Esophagus mucosa (tissue), 1 donor: ENCODE measurements at places on chromosomes 6 and 20.

DNA sequence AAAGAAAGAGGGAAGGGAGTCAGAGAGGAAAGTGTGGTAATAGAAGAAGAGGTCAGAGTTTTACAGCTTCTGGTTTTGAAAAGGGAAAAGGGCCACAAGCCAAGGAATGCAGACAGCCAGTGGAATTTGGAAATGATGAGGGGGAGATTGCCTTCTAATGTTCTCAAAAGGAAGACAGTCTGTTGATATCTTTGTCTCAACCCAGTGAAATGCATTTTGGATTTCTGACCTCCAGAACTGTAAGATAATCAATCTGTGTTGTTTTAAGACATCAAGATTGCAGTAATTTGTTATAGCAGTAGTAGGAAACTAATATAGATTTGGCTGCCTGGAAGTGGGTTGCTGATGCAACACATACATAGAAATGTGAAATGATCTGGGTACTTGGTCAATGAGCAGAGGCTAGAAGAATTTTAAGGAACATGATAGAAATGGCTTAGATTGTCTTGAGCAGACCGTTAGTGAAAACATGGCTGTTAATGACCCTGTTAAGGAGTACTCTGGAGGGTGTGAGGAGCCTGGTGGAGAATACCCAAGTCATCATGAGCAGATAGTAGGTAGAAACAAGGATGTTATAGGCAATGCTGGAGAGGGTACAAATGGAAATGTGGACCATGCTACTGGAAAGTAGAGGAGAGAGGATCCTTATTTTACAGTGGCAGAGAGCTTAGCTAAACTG, 255.8 kb upstream of the RAB32 start:
- ATAC-seq: no peak

DNA sequence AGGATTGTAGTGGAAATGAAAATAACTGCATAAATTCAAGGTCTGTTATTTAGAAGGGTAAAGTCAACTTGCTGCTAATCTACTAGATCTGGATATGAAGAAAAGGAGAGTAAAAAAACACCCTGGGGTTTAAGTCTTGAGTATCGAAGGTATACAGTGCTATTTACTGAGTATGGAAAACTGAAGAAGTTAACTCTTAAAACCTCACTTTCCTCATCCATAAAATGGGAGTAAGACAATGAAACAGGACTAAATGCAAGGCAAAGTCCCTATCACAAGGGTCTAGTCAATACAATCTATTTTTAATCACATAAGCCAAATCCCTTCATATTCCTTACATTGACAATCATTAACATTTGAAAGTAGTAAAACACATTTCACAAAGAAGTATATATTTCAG, 2.2 kb downstream of the FBXO5 start:
- ATAC-seq: no peak

GRCh38 chr6:118746145-118746824, 94.9 kb upstream of the CEP85L start:
- ATAC-seq: no peak

DNA sequence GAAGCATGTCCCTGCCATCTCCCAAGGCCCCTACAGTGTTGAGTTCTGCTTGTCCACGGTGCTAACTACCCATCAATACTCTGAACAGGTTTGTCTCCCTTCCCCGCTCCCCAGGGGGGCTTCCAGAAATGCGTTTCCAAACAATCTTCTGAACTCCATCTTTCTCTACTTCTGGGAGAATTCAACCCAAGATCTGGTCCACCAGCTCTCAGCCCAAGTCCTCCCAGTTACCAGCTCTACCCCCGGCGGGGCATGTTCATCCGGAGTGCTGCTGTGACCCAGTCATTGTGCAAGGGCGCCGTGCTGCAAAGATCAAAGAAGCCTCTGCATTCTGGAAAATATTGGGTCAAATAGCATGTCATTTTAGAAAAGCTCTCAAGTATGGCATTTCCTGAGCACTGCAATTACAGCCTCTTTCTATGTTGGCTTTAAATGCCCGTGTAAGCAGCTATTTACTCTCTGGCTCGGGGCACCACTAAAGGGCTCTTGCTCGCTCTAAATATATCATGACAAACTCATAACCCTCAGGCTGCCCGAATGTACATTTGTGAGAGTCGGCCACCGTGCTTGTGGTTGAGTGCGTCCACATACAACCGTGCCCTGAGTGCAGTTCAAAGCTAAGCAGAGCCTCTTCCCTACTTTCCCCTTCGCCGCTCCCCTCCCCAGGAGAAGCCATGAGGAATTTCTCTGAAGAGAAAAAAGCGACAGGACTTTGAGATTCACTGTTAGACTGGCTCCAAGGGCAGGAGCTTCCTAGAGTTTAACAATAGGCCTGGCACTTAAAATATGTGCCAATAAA, 71.6 kb downstream of the BANF2 start:
- no peak for ATAC-seq

GRCh38 chr6:66638518-66638917, 931.5 kb upstream of the EYS start:
- no peak for ATAC-seq

GRCh38 chr6:90610301-90610750, 23.5 kb upstream of the MAP3K7 start:
- ATAC-seq: no peak

- ATAC-seq: no peak
Observed at GRCh38 chr20:63700199-63701050, 4.0 kb downstream of the TNFRSF6B start.

DNA sequence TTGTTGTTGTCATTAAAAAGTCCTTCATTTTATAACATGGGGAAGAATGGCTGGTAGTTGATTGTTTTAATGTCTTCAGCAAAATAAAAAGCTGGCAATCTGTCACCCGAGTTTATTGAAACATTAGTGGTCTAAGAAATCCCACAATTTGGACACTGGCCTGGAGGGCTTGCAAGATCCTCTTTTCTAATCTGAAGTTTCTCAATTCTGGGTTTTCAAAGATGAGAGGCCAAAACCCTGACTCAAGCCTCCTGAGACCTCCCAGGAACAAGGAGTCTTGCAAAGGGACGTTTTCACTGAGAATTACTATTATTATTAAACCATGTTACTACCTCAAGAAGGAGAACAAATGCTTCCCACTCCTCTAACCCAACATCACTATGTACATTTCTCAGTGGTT, 19.5 kb downstream of the MAP1LC3A start:
- no peak for ATAC-seq

- no peak for ATAC-seq
Observed at GRCh38 chr6:99761711-99762110, 155.1 kb downstream of the PRDM13 start.

DNA sequence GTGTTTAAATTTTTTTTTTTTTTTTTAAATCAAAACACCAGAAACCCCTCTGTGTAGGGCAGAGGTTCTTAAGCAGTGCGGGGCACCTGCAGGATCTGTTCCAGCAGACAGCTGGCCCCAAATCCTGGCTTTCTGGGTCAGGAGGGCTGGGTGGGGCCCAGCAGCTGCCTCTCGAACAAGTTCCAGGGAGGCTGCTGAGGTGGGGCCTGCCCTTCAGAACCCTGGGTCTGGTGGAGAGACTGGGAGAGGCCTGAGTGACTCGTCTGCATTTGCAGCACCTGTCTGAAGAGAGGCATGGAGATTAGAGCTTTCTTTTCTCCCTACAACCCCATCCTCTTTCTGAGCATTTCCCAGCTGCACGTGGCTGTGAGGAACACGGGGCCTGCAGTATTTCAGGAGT, 8.4 kb downstream of the PSMG4 start:
- ATAC-seq: peak; percentile 21

GRCh38 chr20:62164879-62165761, 17.7 kb upstream of the MTG2 start:
- no peak for ATAC-seq

DNA sequence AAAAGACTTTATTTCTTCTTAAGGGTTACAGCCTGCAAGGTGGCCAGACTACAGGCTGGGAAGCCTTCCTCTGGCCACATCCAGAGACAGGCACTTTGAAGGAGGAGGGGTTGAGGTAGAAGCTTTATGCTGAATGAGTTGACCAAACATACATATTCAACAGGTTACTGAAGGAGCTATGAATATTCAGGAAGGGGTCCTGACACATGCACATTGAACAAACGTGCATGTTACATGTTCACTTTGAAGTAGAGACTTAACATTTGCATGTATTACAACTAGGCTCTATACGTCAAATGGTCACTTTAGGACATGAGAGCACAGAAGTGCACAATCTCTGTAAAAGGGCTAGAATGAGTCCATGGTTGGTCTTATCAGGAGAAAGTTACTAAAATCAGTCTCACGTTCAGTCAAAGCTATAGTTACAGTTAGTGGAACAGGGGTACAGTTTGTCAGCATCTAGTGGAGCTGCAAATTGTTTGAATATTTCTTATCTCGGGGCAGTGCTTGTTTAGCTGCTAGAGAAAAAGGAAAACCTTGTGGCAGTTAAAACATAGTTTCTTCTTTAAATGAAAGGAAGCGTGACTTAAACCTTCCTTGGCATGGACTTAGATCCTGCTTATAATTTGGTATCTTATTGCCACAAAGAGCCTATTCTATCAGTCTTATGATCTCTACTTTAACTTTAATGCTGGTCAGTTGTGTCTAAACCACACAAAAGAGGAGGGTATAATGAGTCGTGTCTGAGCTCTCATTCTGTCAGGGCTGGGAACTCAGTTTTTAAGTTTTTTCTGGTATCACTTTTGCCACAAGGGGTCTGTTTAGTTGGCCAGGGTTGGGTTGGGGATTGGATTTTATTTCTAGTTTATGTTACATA, 4.6 kb upstream of the ZSCAN9 start:
- no peak for ATAC-seq

GRCh38 chr20:46691196-46691595, 2.0 kb upstream of the TP53RK start:
- ATAC-seq: no peak

DNA sequence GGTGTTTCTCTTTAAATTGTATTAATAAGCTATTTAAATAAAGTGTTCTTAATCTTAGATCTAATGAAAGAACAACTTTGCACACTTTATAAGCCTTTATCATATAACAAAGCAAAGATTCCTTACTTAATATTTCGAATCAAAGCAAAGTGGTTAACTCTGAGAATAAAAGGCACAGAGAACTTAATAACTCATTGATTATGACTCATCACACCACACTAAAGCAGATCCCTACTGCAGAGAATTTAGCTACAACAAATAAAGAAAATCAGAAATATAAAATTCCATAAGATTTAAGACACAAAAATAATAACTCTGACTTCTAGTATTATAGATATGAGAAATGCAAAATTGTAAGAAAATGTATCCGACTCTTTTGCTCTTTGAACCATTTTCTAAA, 135.6 kb upstream of the RUNX2 start:
- ATAC-seq: no peak

DNA sequence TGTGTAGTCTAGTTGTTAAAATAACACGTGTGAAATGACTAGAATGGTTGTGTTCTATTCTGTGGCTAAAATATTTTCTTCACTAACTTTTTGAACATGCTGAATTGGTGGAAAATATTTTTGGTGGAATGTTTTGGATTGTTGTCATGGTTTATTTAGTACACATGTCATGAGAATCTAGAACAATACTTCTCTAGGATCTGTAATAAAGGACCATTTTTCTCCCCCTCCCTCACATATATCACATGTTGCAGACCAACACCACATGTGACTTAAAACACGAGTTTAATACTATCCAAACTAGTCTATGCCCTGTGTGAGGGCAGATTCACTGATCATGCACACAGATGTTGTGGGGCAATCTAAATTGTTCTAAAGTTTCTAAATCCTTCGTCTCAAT, 29.2 kb downstream of the FIG4 start:
- no peak for ATAC-seq

GRCh38 chr20:64033981-64034493, 1.9 kb upstream of the C20orf204 start:
- ATAC-seq: no peak

GRCh38 chr6:117267054-117267347, 1.6 kb downstream of the VGLL2 start:
- ATAC-seq: no peak

DNA sequence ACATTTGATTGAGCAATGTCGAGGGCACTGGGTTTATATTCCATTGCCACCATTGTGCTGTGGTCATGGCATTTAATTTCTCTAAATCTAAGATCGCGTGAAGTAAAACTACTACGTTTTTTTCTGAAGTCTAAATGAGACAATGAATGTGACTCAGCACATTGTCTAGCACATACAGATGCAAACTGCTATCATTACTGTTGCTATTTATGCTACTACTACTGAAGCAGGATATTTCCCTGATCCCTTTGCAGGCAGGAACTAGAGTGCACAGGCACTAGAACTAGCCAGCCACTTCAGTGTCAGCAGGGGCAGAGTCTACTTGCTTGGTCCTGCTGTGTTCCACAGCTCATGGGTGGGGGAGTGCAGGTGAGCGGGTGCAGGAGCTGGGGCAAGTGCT, 449.7 kb downstream of the CDKAL1 start:
- ATAC-seq: no peak

DNA sequence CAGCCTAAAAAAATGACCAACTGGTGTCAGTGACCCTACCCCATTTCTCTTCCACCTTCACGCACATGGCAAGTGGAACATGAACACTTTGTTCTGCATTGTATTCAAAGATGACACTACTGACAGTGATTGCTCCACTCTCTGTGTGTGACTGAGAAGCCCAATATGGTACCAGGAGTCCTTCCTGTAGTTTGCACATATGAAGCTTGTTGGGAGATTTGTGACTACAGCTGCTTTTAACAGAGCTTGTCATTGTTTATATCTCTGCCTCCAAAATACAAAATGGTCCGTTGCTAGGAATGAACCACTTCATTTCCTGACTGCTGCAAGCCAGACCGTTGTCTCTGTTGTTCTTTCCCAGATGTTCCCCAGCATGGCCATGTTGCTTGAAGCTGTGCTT, 140.3 kb upstream of the TCF21 start:
- ATAC-seq: no peak

GRCh38 chr6:157164972-157165371, 158.3 kb downstream of the TMEM242 start:
- no peak for ATAC-seq

DNA sequence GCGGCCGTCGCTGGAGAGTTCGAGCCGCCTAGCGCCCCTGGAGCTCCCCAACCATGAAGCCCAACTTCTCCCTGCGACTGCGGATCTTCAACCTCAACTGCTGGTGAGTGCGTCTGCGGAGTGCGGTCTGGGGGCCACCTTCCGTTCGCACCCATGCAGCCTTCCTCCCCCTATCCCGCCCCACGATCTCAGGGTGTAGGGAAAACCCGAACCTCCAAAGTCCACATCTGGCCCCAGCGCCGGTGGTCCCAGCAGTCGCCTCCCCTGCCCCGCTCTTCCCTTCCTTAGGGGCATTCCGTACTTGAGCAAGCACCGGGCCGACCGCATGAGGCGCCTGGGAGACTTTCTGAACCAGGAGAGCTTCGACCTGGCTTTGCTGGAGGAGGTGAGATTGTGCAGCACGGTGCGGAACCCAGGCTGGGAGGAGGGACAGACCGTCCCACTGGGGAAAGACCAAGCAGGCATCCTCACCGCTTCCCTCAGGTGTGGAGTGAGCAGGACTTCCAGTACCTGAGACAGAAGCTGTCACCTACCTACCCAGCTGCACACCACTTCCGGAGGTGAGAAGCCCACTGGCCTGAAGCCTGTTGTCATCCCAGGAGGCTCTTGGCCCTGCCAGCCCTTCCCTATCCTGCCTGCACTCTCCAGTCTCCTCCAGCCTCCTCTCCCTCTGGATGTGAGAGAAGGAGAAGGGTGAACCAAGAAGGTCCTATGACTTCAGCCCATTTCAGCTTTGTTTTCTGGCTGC, 719 bp downstream of the SMPD2 start:
- ATAC-seq: peak; percentile 51
